ENCODE measurements at places on chromosomes 2 and 18. TPM values are rescaled to one million over a fixed set of nuclear protein-coding genes. Genes with fewer than 3 reads are reported as not detected.

The IL1R1 gene
- 0.41 TPM for total RNA-seq

The CDH19 gene
- total RNA-seq: not detected

The SH3RF3 gene
- total RNA-seq: 0.05 TPM

The CTLA4 gene
- total RNA-seq: 66.6 TPM

The DNAJC5G gene
- not detected for total RNA-seq

- no peak for DNase-seq
Measured at GRCh38 chr2:223082706-223083105, 30.7 kb downstream of the KCNE4 start.

GRCh38 chr18:79643054-79643984, 36.3 kb upstream of the CTDP1 start:
- no peak for DNase-seq

GRCh38 chr18:23163786-23164533, 28.7 kb downstream of the CABLES1 start:
- DNase-seq: no peak

GRCh38 chr2:205758051-205758450, 75.8 kb downstream of the NRP2 start:
- no peak for DNase-seq

DNA sequence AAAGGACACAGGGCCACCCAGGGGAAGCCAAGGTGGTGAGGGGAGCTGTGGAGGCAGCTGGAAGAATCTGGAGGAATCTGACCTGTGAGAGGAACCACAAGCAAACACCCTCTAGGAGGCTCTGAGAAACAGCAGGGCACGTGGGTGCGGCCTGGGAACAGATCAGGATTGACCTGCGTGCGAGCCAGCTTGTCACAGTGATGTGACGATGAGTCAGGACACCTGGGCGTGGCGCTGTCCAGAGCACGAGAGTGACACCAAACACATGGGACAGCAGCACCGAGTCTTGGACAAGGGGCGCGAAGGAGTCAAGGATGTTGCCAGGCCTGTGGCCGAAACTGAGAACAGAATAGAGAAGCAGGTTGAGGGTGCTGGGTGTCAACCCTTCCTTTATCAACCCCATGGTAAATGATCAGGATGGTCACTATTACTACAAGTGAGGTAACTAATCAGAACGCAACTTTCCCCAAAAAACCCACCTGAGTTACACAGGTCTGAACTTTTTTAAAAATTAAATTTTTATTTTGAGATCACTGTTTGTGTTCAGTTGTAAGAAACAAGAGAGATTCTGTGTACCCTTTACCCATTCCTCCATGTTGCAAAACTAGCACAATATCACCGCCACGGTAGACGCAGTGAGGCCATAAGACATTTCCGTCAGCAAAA, 637 bp upstream of the SFT2D3 start:
- DNase-seq: no peak

DNA sequence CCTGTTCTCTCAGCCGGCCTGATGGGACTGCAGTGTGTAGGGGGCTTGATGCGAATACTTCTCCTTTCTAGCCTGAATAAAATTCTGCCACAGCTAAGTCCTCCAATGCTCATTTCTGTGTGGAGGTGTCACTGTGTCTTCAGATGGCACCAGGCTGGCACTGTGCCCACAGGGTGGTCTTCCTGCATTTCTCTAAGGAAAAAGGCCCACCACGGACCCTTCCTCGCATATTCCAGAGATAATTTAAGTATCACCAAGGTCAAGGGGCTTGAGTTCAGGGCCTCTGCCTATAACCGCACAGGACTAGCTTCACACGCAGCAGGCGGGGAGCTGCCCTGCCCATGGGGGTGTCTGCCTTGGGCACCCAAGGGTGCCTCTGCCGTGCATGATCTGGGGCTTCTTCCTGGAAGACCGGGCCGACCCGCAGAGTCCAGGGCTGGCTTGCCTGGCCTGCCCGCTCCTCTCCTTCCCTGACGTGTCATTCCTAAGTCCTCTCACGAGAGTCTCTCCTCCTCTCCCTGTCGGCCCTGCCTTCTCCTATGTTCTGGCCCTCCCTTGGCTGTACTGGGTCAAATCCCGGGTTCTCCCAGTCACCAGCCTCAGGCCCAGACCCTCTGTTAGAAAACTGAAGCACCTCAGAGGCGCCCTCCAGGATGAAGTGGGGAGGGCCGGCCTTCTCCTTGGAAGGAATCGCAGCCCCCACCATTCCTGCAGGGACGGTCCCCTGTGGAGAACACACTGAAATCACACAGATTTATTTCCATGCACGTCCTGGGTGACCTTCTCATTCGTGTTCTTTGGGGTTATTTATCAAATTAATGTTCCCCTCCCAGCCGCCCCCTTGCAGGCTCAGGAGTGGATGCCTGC, 48.9 kb upstream of the PXDN start:
- DNase-seq: no peak

- no peak for DNase-seq
Measured at GRCh38 chr2:124822516-124822915, 797.4 kb downstream of the CNTNAP5 start.

GRCh38 chr2:236499691-236500578, 69.7 kb upstream of the ACKR3 start:
- DNase-seq: no peak

DNA sequence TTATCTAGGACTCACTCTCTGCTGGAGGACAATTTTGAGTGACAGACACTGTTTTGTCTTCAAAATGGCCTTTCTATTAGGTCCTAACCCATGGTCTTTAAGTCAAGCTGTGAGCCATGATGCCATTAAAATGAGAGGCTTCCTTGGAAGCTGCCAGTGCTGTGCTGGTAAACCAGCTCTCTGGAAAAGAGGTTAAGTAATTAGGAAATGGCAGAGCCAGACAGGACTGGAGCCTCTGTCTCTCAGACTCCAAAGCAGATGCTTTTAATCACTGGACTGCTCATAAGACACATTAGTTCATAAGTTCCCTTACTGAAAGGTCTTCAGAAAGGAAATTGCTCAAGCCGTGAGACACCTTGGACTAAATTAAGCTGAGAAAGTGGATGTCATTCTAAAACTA, 25.8 kb upstream of the LHCGR start:
- DNase-seq: no peak

GRCh38 chr2:130341562-130342019, 1.1 kb upstream of the IMP4 start:
- DNase-seq: peak; percentile 57

GRCh38 chr2:79994161-79994560, 310.4 kb downstream of the LRRTM1 start:
- DNase-seq: no peak

DNA sequence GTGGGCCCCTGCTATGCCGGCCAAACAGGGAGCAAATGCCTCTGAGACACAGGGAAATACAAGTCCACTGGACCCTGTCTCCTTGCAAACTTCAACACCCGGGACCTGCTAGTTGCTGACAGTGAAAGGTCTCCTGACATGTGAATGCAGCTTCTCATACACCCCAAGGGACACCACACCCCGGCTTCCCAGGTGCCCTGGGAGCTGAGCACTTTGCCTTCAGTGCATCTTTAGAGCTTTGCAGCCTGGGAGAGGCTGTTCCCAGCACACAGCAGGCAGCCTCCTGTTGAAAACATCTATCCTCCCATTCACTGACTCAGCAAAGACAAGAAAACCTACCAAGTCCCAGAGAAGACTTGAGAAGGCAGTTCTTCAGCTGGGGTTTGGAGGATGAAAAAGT, 143.4 kb downstream of the COL6A3 start:
- no peak for DNase-seq

DNA sequence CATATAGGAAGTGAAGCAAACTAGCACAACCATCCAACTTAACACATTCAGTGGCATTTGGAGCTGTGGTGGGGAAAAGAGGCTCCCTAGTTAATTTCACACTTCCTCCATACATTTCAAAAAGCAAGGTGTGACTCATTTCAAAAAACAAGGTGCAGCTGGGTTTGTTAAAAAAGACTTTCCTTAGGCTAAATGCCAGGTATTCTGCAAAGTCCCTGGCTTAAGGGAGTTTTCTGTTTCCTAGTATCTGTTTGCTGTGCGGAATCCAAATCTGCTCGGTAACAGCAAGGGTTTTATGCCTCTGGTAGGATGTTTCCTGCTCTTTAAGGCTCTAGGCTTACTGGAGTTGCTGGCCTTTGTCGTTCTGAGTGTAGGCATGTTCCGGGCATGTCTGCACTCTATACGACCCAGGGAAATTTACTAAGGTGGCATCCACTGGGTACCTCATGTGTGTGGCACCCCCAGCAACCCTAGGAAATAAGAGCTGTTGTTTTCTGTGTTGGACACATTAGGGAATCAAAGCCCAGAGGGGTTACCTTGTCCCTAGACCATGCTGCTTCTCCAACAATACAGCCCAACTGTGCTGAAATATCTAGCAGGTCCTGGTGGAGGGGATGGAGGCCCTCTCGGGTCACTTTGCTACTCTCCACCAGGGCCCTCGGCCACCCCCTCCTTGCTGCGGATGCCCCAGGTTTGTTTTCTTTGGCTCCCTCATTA, 634 bp upstream of the MSGN1 start:
- no peak for DNase-seq

- DNase-seq: no peak
Measured at GRCh38 chr2:142930835-142931398, 53.5 kb downstream of the KYNU start.

DNA sequence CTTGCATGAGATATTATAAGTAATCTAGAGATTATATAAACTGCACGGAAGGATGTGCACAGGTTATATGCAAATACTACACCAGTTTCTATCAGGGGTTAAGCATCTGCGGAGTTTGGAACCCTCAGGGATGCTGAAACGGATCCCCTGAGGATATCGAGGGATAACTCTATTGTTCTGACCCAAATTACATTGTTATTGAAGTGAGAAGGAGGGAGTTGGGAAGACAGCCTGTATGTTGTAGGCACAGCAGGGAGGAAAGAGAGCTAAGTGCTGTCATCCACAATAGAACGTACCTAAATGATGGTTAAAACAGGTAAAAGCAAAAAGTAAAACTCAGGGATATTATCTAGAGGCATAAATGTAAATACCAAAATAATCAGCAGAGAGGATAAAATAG, 44.6 kb upstream of the SMAD2 start:
- no peak for DNase-seq

GRCh38 chr2:172287190-172287589, 140.2 kb upstream of the ITGA6 start:
- DNase-seq: no peak

DNA sequence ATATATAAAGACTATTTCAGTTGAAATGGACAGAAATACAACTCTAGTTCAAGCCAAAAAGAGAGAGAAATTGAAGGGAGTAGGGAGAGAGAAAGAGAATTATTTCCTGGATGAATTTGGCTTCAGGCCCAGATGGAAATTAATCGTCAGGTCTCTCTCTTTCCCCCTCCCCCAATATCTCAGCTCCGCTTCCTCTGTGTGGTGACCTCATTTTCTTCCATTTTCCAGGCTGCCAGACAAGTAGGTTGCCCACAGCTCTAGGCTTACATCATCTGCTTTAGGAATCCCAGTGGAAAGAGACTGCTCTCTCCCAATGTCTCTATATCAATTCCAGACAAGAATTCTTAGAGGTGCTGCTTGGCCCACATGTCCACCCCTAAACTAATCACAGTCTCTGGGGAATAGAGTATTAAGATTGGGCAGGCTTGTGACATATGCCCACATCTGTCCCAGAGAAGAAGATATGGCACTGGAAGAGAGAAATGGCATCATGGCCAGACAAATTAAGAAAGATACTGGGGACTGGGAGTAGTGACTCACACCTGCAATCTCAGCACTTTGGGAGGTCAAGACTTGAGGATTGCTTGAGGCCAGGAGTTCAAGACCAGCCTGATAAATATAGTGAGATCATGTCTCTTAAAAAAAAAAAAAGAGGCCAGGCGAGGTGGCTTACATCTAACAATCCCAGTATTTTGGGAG, 37.2 kb upstream of the CFAP36 start:
- no peak for DNase-seq

DNA sequence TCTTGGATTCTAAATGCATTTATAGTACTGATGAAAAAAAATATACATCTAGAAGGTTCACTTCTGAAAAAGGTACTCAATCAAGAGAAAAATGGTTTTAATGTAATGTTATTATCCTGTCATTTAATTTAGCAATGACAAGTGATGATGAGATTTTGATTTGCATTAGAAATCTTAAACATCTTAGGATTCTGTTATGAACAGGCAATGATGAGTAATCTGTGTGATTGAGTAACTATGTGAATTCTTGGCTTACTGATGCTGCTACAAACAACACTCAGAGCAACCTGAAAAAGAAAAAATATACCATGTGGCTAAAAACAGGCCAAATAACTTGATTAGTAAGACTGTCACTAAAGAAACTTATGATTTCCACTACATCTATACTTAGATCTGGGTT, 30.1 kb downstream of the RBKS start:
- no peak for DNase-seq

DNA sequence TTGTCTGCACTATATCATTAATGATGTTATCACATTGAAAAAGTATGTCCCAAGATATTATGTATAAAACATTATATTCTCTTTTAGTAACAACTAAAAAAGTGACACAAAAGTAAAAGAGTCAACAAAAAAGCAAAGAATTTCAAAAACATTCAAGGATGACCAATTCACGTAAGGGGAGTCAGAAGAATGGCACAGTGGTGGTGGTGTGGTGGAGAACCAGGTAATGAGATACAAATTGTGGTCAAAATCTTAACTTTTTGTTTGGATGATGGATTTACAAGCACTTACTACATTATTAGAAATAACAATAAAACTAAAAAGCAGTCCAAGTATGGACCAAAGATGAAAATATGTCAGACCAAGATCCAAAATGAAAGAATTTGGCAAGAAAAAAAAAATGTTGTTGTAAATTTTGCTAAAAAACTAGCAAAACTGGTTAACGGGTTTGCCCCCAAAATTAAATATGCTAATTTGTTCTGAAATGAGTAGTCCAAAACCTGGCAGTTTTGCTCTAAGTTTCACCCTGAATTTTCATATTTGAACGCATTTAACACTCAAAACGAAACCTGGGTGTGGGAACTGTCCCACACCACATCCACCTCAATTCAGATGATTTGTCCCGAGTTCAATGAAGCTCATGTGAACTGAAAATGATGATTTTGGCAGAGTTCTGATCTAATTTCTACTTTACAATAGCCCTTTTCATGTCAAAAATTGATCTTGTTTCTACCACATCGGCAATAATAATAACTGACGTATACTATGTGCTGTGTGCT, 135.8 kb downstream of the IKZF2 start:
- peak; percentile 83 for DNase-seq

DNA sequence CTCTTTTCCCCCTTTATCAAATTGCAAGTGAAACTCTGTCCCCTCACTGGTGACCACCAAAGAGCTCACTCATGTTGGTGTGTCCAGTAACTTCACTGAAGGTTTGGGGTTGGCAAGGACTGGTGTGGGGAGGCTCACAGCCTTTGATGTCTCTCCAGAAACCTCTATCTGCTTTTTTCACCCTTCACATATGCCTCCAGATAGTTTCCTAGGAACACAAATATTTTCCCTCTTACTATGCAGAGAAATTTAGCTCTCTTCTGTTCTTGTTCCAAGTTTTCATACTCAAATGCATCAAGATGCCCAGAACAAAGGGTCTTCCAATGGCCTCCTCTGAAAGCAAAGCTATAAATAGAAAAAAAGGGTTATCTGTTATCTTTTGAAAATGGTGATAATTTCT, 20.7 kb downstream of the DTNA start:
- no peak for DNase-seq

DNA sequence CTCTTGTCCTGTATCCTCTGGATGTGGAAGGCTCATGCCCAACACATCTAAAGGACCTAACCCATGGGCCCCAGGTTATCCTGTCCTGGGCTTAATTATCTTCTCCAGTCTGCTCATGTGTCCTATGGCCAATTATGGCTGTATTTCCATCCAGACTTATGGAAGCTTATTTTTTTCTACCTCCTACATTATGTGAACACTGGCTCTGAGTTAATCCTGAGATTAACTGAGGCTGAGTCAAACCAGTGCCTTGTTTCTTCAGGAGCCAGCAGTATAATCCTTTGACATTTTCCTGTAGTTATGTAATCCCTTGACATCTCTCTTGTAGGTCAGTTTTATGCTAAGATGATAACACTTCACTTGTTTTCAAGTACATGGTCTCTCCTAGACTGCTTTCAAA, 213.6 kb downstream of the PMAIP1 start:
- no peak for DNase-seq

All from activated CD8-positive, alpha-beta memory T cell treated with anti-CD3 and anti-CD28 coated beads, Interleukin-2, amount 10 ng/mL, durations not matched to agents 7 days and 5 days (primary cell).